ENCODE measurements at places on chromosomes 12 and 14. TPM values are rescaled to one million over a fixed set of nuclear protein-coding genes. Genes with fewer than 3 reads are reported as not detected.

FBLN5 gene
- total RNA-seq, result 36.3 TPM

PCED1B gene
- 0.62 TPM for total RNA-seq

RHOJ gene
- 2.8 TPM for total RNA-seq

SRRM4 gene
- not detected for total RNA-seq

ANO4 gene
- not detected for total RNA-seq

POTEG gene
- total RNA-seq, result not detected

HVCN1 gene
- 1.3 TPM for total RNA-seq

KRT82 gene
- total RNA-seq, result not detected

C3AR1 gene
- 3.7 TPM for total RNA-seq
